AG08395 (cell line): ENCODE measurements at places on chromosomes 1 and 21.
A peak's percentile ranks its signal among the peaks of the same experiment; 100 is the strongest.

- DNase-seq: no peak
Observed at GRCh38 chr1:226417350-226417749, 9.5 kb upstream of the PARP1 start.

DNA sequence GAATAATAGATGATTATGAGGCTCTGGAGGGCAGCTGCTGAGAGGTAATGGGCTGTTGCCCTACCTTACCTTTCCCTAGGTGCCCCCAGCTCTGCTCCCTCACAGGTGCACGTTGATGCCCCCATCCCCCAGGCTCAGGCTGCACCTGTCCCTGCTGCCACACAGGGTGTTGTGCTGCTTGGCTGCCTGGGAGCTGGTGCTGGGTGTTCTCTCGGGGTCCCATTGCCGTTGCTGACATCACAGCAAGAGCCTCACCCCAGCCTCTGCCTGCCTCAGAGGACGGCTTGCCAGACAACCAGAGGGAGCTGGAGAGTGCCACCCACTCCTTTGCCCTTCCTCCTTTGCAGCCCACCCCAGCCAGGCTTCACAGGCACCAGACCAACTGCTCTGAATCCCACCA lies 31.4 kb upstream of the DMBX1 start:
- no peak for DNase-seq

GRCh38 chr1:48054232-48054631 lies 57.0 kb upstream of the TRABD2B start:
- no peak for DNase-seq

GRCh38 chr1:190154744-190155143 lies 322.9 kb downstream of the BRINP3 start:
- no peak for DNase-seq

GRCh38 chr1:37513795-37514349 lies 694 bp downstream of the MEAF6 start:
- DNase-seq: peak; percentile 12

DNA sequence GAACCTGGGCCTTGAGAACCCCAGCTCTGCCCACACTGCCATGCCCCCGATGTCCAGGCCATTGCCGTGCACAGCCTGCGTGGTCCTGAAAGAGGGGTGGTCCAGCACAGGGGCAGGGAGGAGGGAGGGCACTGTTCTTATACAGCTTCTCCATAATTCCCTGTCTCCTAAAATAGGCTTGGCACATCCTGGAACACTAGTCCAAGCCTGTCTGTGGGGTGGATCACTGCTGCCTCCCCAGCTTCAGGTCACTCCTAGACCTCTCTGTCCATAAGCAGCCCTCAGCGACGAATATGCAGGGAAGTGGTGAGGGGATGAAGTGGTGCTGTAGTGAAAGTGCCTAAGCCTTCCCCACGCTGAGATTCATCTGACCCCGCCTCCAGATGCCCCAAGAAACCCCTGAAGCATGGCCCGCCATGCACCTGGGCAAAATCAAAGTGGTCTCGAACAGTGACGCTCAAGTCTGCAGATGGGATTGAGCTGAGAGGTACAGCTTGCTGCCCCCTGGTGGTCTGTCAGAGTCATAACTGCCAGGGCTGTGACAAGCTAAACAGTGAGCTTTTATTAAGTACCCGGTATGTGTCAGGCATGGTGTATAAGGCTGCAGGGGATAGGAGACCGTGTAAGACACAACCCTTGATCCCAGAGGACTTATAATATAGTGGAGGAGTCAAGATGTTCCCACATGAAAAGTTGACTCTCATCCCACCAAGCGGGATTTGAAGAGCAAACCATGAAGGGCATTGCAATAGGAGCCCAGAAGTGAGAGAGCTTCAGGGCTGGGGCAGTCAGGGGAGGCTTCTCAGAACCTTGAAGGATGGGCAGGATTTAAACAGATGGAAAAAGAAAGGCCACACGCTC lies 66.6 kb downstream of the FAM163A start:
- peak; percentile 65 for DNase-seq

DNA sequence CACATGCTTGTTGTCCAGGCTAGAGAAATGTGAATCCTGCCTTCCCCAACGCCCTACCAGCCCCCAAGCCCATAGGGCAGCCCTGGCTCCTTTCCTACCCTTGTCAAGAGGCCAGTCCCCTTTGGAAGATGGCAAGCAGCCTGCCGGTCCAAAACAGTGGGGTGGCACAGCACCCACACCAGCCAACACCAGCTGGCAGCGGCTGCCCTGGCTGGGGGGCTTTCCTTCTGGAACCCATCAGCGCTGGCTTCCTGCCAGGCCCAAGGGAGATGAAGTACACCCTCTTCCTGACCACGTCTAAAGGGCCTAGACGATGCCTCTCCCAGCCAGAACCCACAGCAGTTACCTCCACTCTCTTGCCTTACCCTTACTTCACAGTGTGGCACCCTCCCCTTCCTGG lies 24.2 kb downstream of the KCNN3 start:
- DNase-seq: no peak

DNA sequence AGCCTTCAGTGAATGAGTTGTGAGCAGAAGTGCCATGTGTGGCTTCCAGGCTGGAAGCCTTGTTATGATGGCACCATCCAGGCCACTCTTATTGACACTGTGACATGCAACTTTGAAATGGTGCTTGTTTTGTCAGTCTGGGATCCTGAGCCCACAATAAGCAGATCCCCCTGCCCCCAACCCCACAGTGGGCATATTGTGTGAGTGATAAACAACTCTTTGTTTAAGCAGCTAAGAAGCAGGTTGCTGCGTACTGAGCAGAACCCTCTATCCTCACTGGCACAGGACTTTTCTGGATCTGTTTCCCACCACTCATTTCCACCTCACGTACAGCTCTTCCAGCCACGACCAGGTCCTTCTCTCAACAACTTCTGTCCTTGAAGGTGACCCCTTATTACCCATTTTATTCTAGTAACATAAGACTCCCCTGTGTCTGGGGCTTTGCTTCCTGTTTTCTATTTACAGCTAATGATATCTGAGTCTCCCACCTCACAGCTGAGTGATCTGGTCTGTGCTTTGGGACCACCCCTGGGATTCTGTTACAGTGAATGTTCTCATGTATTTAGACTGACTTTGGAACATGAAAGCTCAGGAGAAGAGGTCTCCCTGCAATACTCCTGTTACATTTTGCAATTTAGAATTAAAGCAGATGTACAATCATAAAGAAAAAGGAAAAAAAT lies 375.5 kb downstream of the PCP4 start:
- no peak for DNase-seq

DNA sequence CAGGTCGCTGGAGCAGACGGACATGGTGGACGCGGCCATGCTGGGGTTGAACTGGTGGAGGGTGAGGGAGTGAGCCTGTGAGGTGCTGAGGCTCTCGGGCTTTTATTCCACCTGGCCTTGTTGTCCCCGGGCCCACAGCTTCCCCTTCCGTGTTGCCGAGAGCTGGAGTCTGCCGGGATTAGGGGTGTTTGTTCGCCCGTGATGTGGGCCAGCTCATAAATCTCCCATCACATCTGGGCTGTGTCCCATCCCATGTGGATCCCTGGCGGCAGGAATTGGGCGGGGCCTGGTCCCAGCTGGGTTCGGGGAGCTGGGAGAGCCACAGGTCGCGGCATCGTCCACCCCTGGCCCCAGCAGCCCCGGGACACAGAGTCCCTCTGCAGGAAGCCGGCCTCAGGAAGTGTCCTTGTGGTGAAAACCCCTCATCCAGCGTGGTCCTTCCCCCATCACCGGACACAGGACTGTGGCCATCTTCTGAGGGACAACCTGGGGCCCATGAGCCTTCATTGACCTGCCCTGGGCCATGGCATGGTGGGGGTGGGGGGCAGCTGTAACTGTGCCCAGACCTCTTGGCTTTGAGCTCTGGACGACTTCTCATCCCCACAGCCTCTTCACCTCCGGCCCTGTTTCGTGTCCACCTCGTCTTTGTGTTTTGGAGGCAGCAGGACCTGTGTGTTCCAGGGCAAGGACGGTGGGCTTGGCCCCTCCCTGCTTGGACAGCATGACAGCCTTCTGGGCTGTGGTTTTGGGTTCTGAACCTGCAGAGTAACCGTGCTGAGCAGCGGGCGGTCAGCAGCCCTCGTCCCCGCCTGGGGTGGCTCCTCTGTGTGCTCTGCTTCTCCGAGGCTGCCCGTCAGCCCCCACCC lies at the start of gene KRTAP10-6:
Gene KRTAP10-6 (minus strand): TSS at position 60 of the 866 bp plus-strand sequence. CDS start 21 bp downstream, at position 39.
- no peak for DNase-seq

GRCh38 chr1:95084317-95085176 lies 11.8 kb upstream of the ALG14 start:
- peak; percentile 20 for DNase-seq

DNA sequence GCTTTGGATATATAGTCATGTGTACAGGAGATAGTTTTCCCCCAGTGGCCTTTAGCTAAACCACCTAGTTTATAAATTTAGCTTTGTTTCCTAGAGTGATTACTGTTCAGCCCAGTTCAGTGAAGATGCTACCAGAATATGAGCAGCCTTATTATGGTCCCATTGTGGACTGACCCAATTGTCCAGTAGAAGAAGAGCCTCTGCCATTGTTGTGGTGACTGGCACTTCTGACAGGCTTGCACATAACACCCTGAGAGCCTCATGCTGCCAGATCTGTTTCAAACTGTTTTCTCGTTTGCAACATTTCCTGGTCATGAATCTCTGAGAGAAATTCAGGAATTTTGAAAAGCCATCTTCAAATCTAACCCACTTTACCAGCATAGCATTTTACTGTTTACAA lies 20.6 kb downstream of the KPNA6 start:
- no peak for DNase-seq

DNA sequence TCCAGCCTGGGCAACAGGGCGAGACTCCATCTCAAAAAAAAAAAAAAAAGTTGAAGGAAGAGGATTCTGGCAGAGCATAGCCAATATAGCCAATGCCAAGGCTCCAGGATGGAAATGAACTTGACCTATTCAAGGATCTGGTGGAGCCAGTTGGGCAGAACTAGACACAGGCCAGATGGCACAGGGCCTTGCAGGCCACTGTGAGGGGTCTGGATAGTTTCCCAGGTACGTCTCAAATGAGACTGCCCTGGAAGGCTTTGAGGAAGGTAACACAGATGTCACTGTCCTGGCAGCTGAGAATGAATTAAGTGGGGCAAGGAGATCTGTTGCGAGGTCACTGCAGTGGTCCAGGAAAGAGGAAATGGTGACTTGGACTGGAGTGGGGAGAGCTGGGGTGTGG lies 12.0 kb upstream of the ARHGEF19 start:
- no peak for DNase-seq

GRCh38 chr1:230501242-230501641 lies 75.1 kb upstream of the PGBD5 start:
- DNase-seq: no peak

GRCh38 chr1:59682396-59683080 lies 132.2 kb upstream of the HOOK1 start:
- no peak for DNase-seq

DNA sequence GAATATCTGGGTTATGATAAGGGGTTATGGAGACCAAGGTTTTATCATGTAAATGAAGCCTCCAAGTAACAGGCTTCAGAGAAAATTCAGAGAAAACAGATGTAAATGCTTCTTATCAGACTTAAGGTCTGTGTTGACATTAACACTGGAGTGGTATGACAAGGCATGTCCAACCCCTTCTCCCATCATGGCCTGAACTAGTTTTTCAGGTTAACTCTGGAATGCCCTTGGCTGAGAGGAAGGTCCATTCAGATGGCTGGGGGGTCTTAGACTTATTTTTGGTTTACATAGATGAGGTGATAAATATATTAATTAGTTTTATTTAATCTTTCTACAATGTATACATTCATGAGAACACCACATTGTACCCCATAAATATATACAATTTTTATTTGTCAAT lies 399.6 kb downstream of the TBX15 start:
- DNase-seq: no peak

- peak; percentile 93 for DNase-seq
Observed at GRCh38 chr1:107936498-107937481, 28.2 kb downstream of the VAV3 start.

DNA sequence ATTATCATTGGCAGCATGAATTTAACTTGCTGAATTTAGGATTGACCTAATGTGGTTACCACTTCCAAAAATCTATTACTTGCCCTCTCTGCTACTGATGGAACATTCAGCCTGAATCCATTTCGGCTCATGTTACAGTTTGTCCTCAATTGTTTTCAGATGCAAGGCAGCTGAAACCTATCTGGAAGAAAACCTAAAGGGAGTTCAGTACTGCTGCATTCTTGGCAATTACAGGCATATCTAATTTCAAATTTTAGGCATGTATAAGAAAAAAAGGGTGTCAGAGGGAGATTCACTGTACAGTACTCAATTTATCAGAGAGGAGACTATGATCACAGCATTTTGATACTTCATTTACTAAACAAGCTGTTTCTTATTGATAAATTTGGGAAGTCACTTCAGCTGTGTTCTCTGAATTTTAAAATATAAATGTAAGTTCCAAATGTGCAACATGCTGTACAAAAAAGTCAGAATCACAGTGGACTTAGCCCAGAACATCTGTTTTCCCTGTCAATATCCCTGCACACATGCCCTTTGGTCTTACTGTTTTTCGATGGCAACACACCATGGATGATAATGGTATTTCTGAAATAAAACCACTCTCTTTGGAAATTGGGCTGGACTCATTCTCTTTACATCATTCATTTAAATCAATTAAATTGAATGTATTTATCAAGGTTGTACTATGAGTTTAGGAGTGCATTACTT lies 651.6 kb upstream of the ADGRL4 start:
- peak; percentile 8 for DNase-seq

- no peak for DNase-seq
Observed at GRCh38 chr21:15730484-15731242, 881 bp downstream of the USP25 start.

DNA sequence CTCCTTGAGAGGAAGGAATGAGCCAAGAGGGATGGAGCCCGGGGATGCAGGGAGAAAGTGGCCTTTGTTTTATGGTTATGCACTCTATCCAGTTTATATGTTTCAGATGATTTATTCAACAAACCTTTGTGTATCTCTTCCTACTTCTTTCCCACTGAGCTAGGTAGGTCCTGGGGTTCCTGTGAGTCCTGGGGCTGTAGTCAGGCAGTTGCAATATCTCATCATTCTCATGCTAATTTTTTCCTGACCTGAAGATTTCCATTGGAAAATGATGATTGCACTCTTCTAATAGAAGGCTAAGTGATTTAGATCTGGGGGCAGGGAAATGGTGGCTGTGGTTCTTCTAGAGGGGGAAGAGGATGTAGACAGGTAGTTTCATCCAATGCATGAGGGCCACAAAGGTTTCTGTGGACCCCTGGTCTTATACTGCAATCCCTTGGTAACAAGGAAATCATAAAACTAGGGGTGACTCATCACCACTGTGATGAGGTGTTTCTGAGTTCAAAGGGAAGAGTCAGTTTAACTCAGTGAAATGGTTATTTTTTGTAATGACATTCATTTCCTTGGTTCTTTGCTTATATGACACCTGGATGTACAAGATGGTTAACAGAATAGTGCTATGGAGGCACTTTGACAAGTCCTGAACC lies 20.2 kb downstream of the B3GALT5 start:
- DNase-seq: peak; percentile 48

DNA sequence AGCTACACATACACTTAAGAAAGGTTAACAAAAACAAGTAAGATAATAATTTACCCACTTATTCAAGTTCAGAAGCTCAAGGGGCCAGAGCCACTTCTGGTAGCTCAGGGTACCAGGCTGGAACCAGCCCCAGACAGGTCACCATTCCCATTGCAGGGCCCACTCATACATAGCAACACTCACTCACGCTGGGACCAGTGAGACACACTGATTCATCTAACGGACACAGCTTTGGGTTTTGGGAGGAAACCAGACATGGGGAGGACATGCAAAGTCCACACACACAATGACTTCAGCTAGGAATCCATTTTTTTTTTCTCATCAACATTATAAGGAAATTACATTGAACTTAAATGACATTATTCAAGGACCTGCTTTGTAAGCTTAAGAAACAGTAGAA lies 169.1 kb downstream of the ZC3H11B start:
- DNase-seq: peak; percentile 36
